ENCODE measurements at places on chromosomes 6 and 20.

DNA sequence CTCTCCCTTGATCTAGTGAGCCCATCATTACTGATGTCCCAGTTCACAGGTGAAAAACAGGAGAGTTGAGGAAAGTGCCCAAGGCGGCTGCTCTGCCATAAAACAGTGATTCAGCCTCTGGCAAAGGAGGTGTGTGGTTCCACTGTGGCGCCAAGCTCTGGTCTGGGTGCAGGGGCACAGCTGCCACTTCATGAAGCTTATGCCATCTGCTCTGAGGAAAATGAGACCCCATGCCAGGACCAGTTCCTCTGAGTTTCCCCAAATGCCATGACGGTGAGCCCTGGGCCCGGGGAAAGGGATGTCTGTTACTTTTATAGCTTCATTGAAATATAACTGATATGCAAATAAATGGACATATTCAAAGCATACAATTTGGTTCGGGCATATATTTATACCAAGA lies 33.7 kb upstream of the ZBP1 start:
- no peak for DNase-seq

DNA sequence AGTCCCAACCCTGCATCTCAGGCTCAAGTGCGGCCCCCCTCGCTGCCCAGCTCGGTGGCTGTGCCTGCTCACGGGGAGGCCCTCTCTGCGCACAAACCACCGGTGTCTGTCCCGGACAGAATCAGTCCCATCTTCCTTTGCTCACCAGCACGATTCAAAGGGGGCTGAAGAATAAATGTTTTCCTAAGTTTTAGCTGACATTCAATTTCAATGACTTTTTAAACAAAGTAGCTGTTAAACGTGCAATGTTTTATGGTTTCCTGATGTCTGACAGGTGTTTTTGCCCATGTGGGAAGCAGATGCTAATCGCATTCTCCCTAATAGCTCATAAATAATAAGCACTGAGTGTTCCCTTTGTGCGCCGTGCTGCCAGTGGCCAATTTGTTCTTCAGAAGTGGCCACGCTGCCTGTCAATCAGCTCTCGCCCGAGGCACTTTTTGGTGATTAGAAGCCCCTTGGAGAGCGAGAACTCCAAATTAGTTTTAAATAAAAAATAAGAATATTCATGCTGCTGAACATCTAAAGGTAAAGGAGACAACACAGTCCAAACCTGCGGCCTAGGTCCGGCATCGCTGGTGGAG lies 26.3 kb downstream of the BHLHE23 start:
- DNase-seq, result no peak

GRCh38 chr20:5413394-5413793 lies 96.6 kb upstream of the PROKR2 start:
- DNase-seq, result no peak

DNA sequence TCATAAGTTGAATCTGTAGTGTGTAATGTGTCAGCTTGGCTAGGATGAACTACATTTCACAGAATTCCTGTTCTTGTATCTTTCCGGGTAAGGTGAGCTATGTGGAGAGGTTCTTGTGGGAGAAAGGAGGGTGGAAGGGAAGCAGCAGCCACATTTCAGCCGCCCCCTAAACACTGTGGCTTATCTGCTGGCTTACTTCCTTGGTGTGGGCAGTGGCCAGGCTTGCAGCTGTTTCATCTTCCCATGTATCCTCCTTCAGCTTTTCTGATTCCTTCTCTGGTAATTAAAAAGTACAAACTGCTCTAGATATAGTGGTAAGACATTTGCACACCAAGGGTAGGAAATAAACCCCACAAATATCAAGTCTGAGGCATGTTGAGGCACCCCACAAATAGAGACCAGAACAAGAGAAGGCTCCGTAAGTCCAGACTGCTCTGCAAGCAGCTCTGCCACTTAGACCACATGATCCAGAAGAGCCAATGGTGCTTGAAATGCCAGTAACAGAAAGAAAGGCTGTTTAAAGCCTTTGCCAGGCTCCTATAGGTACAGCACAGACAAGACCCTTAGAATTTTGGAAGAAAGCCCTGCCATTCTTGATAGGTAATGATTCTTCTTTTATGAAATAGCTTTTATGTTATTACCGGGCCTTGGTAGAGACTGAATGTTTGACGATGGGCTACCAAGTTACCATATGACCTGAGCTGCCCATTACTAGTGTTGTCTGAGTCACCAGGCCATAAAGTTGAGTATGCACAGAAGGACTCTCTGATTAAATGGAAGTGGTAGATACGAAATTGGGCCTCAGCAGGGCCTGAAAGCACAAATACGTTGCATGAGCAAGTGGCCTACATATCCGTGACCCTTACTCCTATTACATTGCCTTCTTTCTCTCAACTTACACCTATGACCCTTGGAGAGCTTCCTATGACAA lies 215.0 kb upstream of the SGK1 start:
- DNase-seq, result no peak

DNA sequence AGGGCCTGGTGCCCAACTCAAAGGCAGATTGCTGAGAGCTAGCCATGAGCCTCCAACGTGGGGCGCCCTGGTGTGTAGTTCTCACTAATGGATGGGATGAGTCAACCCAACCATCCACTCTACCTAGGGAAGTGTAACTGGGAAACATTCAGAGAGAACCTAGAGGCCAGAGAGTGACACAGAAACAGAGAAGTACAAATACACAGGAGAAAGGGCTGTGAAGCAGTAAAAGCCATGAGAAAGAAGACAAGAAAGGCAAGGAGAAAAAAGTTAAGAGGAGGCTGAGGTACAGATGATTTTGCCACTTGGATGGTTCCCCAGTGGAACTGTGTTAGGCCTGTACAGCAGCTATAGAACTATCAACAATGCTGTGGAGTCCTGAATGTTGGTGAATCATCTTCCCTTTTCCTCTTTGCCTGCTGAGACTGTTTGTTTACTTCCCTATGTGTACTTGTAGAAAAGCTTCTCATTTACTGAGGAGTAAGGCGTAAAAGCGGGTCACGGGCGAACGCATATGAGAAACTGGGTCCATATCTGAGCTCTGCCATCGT lies 39.0 kb downstream of the MAN1A1 start:
- DNase-seq, result no peak

- no peak for DNase-seq
Observed at GRCh38 chr6:29953686-29954085, 11.4 kb downstream of the HLA-A start.

GRCh38 chr6:130593948-130594347 lies 228.1 kb downstream of the TMEM200A start:
- DNase-seq, result no peak

DNA sequence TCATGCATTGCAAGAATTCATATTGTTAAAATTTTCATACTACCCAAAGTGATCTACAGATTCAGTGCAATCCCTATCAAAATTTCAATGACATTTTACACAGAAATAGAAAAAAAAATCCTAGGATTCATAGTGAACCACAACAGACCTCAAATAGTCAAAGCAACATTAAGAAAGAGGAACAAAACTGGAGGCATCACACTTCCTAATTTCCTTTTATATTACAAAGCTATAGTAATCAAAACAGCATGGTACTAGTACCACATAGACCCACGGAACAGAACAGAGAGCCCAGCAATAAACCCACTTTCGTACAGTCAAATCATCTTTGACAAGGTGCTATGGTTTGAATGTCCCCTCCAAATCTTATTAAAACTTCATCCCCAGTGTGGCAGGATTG lies 39.7 kb downstream of the NTSR1 start:
- DNase-seq, result no peak
